Endothelial cell (in vitro differentiated cells): ENCODE measurements at places on chromosomes 12 and 14.
A peak's percentile ranks its signal among the peaks of the same experiment; 100 is the strongest.

DNA sequence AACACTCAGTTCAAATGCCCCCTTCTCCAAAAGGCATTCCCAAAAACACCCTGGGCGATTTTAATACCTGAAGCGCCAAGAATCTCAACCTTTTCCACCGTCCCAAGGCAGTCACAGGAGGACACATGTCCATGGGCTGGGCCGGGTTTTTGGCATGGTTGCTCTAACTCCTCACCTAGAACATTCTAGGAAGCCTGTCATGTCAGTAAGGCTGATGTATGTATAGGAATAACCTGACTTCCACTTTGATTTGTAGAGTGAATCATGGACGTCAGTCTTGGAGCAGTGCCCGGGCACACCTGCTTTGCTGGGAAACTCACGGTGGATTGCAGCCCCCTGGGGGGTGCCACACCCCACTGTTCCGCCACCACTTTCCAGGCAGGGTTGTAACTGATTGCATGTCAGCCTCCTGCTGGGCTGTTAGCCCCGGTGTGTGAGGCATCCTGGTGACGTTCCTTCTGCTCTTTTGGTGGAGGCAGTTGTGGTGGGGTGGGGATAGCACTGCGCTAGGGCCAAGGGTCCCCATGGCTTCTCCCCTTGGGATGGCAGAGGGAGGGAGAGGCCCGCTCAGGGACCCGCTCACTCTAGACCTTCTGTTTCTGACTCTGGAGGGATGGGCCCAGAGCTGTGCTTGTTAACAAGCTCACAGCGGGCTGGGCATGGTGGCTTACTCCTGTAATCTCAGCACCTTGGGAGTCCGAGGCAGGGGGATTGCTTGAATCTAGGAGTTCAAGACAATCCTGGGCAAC, 35.2 kb upstream of the FAM181A start:
- no peak for DNase-seq

DNA sequence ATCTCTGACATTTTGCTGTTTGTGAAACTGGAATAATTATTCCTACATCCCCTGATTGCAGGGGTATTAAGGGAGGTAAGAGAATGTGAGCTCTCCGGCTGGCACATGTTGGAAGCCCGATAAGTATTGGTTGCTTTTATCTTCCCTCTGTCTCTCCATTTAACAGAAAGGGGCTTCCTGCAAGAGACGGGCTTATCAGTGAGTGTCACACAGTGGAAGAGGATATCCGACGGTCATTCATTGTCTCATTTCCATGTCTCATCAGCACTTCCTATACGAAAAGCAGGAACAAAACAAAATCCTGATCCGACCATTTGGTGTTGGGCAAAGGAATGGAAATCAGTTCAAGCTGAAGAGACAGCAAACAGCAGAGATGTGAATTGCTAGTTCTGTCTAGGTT, 10.7 kb downstream of the DYRK4 start:
- DNase-seq = peak; percentile 44

DNA sequence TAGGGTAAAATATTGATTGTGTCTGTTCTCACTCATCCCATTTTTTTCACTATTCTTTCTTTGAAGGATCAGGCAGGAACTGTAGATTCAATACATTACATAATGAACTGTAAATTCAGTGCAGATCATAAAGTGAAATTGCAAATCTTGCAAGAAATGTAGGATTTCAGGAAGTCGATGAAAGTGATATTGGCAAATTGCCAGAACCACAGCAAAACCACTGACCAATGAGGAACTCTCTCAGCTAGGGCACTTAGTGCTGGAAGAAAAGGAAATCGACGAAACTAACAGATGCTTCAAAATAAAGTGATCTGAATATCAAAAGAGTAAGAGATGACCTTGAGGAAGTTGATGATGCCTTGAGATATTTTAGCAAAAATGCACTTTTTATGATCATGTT, 157.6 kb downstream of the AACS start:
- no peak for DNase-seq

- DNase-seq = no peak
These were observed 255.6 kb upstream of the GRIP1 start for GRCh38 chr12:66934302-66935062.

DNA sequence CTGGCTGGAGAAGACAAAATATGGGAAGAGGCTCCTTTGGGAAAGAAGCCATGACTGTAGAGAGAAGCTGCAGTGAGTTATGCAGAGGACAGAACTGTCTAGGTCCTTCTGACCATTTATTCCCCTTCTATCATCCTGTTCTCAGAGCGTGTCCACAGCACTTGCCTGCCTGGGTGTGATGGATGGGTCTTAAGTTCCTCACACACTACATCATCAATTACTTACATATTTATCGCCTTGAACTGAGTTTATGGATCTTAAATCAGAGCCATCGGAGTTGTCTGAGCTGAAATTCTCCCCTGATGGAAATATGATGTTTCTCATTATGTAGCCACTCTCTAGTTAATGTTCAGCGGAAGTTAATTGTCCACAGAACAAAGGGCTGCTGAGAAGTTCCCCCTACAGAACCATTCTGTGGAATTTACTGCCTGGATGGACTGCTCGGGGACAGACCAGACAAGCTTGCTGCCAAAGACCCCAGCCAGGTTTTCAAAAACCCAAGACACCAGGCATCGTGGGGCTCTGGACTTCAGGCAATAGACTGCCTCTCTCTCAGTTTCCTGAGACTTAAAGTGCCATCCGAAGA, 232.5 kb upstream of the NOS1 start:
- DNase-seq = no peak

- no peak for DNase-seq
These were observed 32.4 kb downstream of the PLEKHG7 start for GRCh38 chr12:92735131-92735721.

- no peak for DNase-seq
These were observed 55.5 kb downstream of the CRACR2A start for GRCh38 chr12:3697311-3697870.

DNA sequence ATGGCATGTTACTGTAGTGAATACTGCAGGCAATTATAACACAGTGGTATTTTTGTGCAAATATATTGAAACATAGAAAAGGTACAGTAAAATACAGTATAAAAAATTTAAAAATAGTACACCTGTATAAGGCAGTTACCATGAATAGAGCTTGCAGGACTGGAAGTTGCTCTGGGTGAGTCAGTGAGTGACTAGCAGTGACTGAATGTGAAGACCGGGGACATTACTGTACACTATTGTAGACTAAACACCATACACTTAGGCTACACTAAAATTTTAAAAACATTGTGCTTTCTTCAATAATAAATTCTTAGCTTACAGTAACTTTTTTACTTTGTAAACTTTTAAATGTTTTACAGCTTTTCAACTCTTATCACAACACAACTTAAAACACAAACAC, 181.7 kb downstream of the GALC start:
- DNase-seq = no peak

GRCh38 chr12:26187014-26187798, 8.2 kb upstream of the SSPN start:
- no peak for DNase-seq

GRCh38 chr14:61953602-61954001, 191.4 kb downstream of the SNAPC1 start:
- DNase-seq = no peak

DNA sequence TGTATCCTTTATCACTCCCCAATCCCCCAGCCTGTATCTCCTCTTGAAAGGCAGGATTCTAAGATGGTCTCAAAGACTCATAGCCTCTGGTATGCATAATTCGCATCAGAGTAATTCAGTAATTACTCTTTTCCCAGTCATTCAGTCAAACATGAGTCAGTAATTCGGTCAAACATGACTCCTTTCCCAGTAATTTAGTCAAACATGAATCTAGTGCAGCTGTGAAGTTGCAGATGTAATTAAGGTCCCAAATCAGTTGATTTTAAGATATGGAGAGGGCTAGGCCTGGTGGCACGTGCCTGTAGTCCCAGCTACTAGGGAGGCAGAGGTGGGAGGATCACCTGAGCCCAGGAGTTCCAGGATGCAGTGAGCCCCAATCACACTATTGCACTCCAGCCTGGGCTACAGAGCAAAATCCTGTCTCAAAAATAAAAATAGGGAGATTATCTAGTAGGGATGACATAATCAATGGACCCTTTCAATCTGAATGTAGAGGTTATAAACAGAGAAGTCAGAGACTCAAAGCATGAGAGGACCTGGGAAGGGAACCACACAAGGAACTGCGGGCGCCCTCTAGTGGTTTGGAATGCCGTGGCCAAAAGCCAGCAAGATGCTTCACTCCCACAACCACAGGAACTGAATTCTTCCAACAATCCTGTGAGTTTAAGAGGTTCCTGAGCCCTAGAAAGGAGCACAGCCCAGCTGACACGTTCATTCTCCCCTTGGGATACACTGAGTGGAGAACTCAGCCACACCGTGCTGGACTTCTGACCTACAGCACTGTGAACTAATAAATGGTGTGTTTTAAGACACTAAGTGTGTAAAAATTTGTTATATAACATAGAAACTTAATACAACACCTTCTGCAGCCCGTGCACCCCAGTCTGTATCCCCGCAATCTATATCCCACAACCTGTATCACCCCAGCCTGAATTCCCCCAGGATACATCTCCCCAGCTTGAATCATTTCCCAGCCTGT, 14.3 kb upstream of the ARMH4 start:
- DNase-seq = peak; percentile 87

GRCh38 chr12:130491421-130492357, 154.0 kb downstream of the PIWIL1 start:
- DNase-seq = no peak

DNA sequence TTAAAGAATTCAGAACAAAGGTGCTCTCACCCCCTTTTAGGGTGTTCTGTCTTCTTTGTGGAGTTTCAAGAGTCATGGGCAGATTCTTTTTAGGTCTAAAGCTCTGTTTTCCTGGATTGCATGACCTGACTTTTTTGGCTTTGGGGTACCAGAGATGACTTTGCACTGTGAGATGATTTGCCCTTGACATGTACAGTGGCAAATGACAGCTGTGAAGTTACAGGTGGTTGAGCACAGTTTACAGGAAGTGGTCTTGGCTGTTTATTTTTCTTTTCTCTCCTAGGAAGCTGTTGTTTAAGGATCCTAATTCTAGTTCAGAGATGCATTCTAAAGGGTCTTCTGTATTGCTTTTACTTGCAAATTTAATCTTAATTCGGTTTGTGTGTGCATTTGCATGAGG, 83.8 kb upstream of the METAP2 start:
- no peak for DNase-seq

DNA sequence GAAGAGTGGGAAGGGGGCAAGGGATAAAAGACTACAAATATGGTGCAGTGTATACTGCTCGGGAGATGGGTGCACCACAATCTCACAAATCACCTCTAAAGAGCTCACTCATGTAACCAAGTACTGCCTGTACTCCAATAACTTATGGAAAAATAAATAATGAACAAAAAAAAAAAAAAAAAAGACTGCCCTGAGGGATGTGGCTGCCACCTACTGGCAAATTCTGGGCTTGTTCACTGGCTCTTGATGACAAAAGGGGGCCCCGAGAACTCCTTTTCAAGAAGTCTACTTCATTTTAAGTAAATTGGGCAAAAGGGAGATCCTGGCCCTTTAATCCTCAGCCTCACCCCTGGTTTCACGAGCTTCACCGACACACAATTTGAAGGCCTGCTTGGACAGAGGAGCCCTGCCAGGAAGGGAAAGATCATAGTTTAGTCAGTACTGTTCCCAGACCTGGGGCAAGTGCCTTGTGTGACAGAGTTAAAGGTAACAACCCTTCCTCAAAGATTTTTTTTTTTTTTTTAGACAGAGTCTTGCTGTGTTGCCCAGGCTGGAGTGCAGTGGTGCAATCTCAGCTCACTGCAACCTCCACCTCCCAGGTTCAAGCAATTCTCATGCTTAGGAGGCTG, 26.1 kb upstream of the STAC3 start:
- peak; percentile 45 for DNase-seq

DNA sequence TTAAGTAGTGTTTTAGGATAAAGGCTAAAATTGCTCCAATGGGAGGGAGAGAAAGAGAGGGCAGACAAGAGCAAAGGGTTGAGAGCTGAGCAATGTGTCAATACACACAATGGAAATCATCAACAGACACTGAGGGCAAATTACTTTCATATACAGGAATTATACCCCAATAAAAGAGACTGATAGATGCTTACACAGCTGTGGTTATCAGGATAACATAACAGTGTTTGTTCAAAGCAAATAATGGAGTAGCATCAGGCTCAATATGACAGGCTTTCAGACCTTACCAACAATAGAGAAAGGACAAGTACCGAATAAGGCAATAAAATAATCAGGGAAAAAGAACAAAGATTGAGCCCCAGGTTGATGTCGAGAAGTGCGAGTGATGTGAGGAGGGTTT, 53.4 kb upstream of the DIO2 start:
- no peak for DNase-seq

DNA sequence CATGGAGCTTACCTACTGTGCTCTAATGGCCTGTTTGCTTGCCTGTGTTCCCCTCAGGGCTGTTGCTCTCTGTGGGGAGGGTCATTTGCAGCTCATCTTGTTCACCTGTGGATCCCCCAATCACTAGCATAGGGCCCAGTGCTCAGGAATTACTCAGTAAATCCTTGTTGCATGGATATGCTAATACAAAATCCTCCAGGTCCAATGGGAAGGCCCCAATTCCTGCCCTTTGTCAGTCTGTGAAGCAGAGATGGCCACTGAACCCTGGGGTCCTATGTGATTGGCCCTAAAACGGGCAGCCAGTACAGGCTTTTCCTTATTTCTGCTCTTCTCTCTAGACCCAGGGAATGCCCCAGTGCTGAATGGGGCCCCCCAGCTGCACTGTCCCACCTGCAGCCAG, 44.1 kb downstream of the FOS start:
- DNase-seq = no peak

GRCh38 chr12:46219877-46220655, 48.8 kb downstream of the SLC38A1 start:
- no peak for DNase-seq

DNA sequence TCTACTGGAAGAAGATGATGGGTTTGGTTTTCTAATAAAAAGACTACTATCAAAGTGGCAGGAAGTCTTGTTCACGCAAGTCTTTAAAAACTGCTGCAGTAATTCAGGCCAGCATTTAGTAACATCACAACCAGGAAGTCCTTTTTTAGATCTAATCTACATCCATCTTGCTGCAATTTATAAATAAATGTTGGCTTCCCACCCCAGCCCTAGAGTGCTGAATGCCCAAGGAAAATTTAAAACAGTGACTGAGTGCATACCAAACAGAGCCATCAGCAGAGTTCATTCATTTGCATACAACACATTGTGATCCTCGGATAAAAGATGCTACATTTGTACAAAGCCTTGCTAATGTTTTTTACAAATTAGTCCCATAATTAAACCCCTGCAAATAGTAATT, 72.1 kb downstream of the PHLDA1 start:
- no peak for DNase-seq

GRCh38 chr12:67370979-67371378, 101.8 kb downstream of the CAND1 start:
- no peak for DNase-seq
